SJSA1 (cell line): ENCODE measurements at places on chromosomes 6 and 20. TPM values are rescaled to one million over a fixed set of nuclear protein-coding genes. Genes with fewer than 3 reads are reported as not detected.

DNA sequence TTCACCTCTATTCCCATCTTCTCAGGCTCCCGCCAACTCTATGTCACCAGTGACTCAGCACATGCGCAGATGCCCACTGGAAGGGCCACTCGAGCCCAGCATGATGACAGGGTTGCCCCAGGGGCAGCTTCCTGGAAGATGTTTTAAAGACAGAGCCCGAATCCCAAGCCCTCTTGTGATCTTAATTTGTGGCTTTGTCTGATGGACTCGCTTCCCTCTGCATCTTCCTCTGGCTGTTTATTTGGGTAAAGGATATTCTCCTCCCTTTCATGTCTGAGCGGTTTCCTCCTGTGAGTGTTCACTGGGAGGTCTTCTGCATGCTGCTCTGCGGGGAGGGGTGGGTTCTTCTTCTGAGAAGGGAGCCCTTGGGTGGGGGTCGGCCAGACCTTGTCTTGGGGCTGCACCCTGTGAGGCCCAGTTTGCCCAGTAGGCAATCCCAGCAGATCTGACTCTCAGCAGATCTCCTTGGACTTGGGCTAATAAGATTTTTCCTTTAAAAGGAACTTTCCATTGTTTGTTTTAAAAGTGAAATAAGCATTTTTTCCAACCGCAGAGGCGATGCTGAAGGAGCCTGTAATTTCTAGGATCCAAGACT lies 401.0 kb downstream of the CDC5L start:
- peak; percentile 89 for DNase-seq
- no peaks in the 10 kb centered on the region for H3K27me3 ChIP-seq
- no peaks in the 10 kb centered on the region for H3K36me3 ChIP-seq
- H3K4me3 ChIP-seq: no peak overlapping the region

GRCh38 chr6:166423781-166424180 lies 41.0 kb upstream of the MPC1 start:
- H3K27ac ChIP-seq: no peak overlapping the region
- no peak overlapping the region for H3K4me3 ChIP-seq
- DNase-seq: no peak
- H3K27me3 ChIP-seq: no peaks in the 10 kb centered on the region
- no peaks in the 10 kb centered on the region; the same call in 1 of the 2 replicates for H3K36me3 ChIP-seq

GRCh38 chr6:4441981-4442434 lies 306.6 kb upstream of the ECI2 start:
- H3K4me3 ChIP-seq: no peak overlapping the region
- H3K27me3 ChIP-seq: no peaks in the 10 kb centered on the region
- DNase-seq: no peak
- no peaks in the 10 kb centered on the region for H3K36me3 ChIP-seq

Gene ZNF334
- 0.11 TPM in 1 of 2 replicates, not detected in the other for total RNA-seq

Gene ZBTB12
- 0.53 and 2.0 TPM in 2 replicates for total RNA-seq

Gene PRIM2
- total RNA-seq: 42.2 and 58.0 TPM in 2 replicates
